ENCODE measurements at places on chromosomes 4 and X. TPM values are rescaled to one million over a fixed set of nuclear protein-coding genes. Genes with fewer than 3 reads are reported as not detected.

UGT2A2 gene
- not detected for total RNA-seq

TKTL1 gene
- not detected for total RNA-seq

BEX2 gene
- 0.89 TPM for total RNA-seq

PRR32 gene
- total RNA-seq, result not detected

TMSB15B gene
- total RNA-seq, result 9.1 TPM

MGARP gene
- total RNA-seq, result 11.3 TPM

DCAF12L2 gene
- not detected for total RNA-seq

SFRP2 gene
- 3.2 TPM for total RNA-seq

ADGRA3 gene
- 24.8 TPM for total RNA-seq

CXCL5 gene
- 5.9 TPM for total RNA-seq

APEX2 gene
- 15.5 TPM for total RNA-seq

SASH3 gene
- total RNA-seq, result not detected

CAPN6 gene
- under 0.01 TPM for total RNA-seq

Data from bronchus fibroblast of lung (primary cell).